SJSA1 (cell line): ENCODE measurements at places on chromosomes 5 and 9.

DNA sequence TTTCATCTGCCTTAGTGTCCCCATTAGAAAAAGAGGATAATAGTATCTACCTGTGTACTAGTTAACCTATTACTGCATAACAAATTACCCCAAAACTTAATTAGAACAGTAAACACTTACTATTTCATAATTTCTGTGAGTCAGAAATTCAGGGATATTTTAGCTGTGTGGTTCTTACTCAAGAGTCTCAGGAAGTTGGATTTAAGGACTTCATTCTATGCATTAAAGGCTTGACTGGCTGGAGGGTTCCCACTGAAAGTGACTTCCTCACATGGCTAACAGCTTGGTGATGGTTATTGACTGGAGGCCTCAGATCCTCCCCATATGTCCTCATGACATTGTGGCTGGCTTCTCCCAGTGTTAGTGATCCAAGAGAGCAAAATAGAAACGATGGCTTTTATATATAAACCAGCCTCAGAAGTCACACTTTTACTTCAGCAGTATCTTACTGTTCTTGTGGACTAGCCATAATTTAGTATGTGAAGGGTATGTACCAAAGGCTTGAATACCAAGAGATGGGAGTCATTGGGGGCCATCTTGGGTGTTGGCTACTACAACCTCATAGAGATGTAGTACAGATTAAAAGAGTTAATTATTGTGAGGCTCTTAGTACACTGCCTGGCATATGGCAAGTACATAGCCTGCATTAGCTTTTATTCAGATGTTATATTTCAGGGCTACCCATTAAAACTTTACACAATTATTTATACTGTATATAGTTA, 9.9 kb downstream of the RAD23B start:
- no peak for DNase-seq

GRCh38 chr9:80797101-80797829, 892.1 kb downstream of the TLE1 start:
- DNase-seq, result no peak

GRCh38 chr5:117733051-117733450, 1158.4 kb upstream of the SEMA6A start:
- DNase-seq, result no peak

GRCh38 chr5:119360905-119361593, 5.2 kb downstream of the TNFAIP8 start:
- no peak for DNase-seq

- no peak for DNase-seq
These were observed 108.4 kb upstream of the PRSS3 start for GRCh38 chr9:33686942-33687341.

DNA sequence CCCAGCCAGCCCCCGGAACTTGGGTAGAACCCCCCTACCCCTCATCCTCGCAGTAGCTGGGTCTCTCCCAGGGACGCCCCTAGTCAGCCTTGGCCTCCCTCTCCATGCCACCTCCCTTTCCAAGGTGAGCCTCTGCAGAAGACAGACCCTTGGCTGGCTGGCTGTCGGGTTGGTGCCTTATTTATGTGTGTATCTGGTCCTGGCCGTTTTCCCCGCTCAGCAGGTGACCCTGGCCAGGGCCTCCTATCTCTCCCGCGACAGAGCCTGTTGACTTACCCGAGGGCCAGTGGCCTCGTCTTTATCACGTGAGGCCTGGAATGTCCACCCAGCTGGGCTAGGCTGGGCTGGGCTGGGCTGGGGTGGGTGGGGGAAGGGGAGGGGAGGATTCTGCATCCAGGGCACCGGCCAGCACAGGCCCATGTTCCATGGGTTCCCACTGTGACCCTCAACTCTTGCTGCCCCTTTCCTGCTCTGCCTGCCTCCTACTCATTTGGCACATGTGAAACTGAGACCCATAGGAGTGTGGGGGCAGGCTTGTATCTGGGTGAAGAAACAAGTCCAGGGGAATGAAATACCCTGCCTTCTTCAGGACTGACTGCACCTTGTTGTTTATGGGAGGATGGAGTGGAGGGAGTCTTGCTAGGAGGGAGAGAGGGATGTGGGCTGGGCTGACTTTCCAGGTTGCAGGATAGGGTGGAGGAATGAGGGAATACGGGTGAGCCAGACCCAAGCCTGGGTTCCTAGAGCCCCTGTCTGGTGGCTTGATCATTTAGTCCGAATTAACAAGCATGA, 3.1 kb downstream of the CXXC5 start:
- peak; percentile 37 for DNase-seq

DNA sequence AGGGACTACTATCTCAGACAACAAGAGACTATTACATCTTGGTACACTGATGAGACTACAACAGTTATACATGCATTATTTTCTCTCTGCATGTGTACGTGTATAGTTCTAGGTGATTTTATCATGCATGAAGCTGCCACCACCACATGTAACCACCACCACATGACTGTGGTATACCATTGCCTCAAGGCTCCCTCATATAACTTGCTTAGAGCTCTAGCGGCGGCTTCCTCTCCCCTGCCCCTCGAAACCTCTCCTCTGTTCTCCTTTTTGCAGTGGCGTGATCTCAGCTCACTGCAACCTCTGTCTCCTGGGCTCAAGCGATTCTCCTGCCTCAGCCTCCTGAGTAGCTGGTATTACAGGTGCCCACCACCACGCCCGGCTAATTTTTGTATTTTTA, 162.3 kb downstream of the AOPEP start:
- DNase-seq, result no peak

- DNase-seq, result no peak
These were observed 228.9 kb upstream of the MVB12B start for GRCh38 chr9:126097679-126098078.

DNA sequence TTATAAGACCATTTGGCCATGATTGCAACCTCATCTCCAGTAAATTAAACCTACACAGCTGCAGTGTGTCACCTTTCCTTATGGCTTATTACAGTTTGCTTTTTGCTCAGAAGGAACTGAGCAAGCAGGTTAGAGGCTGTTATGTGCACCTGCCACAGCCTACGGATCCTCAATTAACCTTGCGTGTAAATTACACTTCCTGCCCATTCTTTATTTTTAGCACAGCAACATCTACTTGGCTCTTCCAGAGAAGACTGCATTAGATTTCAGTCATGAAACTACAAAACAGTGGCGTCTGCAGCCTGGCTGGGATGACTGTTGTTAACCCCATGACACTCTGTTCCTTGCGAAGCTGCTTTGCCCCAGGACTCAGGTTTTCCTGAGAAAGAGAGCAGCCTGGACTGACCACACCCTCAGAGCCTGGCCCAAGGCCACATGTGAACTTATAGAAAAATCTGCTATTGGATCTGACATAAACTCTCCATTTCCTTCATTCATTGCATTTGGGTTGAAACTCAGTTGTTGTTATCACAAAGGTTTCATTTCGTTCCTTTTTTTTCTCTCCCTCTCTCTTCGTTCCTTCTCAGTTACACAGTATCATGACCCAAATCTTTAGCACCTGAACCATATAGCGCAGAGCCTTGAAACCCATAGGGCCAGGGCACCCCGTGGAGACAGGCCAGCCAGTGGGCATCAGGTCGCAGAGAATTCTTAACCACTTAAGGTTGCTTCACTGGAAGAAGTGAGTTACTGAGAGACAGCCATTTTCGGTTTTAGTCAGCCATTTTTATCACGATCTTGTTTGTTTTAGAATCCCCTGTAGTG, 138.6 kb downstream of the PALM2AKAP2 start:
- no peak for DNase-seq

- no peak for DNase-seq
These were observed 47.1 kb downstream of the FOXI1 start for GRCh38 chr5:170152767-170153166.

GRCh38 chr9:129280236-129280622, 102.2 kb upstream of the IER5L start:
- no peak for DNase-seq

- DNase-seq, result no peak
These were observed 285.7 kb upstream of the POU5F2 start for GRCh38 chr5:94027145-94027544.

- DNase-seq, result peak; percentile 33
These were observed 68.1 kb downstream of the NIPBL start for GRCh38 chr5:36944607-36945225.

DNA sequence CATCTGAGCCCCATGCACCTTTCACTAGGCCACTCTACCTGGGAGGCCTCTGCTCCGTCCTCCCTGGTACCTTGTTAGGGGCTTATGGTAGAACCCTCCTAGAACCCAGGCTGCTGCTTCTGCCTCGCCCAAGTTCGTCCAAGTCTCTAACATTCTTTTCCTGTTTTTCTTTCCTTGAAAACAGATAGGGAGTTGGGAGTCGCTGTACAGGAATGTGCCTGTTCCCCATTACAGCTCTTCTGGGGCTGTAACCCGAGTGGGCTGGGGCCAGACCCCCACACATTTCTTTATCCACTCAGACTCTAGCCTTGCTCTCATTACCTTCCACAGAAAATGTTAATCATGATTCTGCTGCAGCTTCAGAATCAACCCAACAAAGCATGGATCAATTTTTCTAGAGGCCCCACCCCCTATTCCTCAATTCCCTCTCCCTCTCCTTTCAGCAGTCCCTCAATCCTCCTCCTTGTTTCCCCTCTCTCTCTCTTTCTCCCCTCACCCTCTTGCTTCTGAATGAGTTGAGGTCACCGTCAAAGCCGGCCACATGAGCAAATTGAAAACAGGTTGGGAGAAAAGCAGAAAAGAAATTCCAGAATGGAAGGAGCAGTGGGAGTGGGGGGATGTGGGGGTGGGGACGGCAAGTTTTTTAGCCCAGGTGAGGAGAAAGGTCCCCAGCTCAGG, 193.8 kb upstream of the TRIM32 start:
- no peak for DNase-seq

GRCh38 chr5:136201870-136202269, 8.9 kb upstream of the SMIM32 start:
- DNase-seq, result no peak

- no peak for DNase-seq
These were observed 37.1 kb downstream of the CAMK2A start for GRCh38 chr5:150252489-150252888.

GRCh38 chr5:52894451-52894850, 94.7 kb upstream of the ITGA2 start:
- DNase-seq, result no peak

DNA sequence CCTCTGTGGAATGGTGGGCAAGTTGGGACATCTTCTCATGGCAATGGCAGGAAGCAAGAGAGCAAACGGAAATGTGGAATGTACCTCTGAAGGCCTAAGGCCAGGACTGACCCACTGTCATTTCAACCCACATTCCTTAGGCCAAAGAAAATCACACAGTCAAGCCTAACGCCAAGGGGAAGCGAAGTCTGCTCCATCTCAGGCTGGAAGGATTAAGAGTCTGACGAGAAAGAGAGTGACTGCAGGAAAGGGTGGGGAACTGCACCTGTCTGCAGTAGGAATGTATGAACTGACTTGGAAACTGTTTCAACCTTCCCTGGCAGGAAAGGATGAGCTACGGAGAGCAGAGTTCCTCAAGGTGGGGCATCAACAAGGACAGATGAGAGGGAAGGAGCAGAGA, 90.2 kb upstream of the TAS2R1 start:
- no peak for DNase-seq

DNA sequence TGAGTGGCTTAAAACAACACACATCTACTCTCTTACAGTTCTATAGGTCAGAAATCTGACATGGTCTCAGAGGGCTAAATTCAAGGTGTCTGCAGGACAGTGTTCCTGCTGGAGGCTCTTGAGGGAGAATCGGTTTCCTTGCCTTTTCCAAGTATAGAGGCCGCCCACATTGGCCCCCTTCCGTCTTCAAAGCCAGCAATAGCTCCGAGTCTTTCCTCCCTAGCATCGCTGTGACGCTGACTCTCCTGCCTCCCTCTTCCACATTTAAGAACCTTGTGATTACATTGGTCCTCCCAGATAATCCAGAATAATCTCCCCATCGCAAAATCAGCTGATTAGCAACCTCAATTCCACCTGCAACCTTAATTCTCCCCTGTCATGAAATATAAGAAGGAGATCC, 81.3 kb upstream of the IER5L start:
- DNase-seq, result no peak

- DNase-seq, result peak; percentile 13
These were observed 914.2 kb upstream of the CDH6 start for GRCh38 chr5:30279237-30279636.

DNA sequence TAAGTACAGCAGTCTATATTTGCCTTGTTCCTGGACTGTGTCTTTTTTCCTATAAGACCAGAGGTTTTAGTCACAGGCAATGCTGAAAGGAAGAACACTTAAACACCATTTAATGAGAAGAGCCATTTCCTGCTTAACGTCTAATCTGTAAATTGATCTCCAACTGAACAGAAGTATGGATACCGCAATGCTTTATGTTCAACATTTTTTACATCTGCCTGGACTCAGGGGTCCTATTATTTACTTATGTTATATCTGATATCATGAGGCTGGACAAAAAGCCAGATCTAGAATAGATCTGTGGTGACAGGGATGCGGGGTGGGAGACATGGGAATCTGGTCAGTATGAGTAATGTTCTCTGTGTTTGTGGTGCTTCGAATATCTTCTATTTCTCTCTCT, 334.6 kb upstream of the MPDZ start:
- no peak for DNase-seq

DNA sequence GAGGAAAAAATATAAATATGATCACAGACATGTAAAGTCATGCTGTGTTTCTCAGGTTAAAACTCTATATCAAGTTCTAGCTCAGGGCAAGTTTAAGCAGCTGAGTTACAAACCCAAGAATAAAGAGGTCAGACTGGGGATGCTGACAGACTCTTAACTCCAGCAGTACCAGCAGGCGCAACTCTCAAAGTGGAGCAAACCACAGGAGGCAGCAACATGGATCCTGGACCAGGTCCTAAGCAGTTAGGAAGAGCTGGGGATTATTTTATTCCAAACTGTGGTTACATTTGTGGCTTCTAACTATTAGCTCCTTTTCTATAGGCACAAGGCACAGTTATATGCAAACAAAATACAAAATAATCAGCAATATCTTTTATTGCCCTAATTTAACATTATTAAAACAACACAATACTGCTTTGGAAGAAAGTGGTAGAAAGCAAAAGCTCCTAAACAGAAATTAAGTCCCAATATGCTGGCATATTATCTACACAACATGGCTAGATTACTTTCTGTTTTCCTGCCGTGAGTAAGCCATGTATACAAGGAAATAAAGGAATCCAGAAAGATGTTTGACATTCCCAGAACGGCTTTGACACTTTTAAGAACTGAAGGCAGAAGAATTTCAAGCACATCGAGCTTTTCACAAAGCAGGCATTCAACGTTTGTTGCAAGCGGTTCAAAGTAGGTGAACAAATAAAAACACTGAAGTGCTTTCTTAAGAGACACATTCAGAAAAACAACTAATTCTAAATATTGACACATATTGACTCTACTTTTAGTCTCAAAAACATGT, 378.8 kb upstream of the ZNF608 start:
- DNase-seq, result no peak

- peak; percentile 25 for DNase-seq
These were observed 31.7 kb upstream of the PRXL2C start for GRCh38 chr9:96686638-96687335.

GRCh38 chr9:133521122-133522072, 3.4 kb downstream of the MYMK start:
- DNase-seq, result no peak

GRCh38 chr5:113433071-113433470, 1.7 kb downstream of the TSSK1B start:
- DNase-seq, result no peak

DNA sequence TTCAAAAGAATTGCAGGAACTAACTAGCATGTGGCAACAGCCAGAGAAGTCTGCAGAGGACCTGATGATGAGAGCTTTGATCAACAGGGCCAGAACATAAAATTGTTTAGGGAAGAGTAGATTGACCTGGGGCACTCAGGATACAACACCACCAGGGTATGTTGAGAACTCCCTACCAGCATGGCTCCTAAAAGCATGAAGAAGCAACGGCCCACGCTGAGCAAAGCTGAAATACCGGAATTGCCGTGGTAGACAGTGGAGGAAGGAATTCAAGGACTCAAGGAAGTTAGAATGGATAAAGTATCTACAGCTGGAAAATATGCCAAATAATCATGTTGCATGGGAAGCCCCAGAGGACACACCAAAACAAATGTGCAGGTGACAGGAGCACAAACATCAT, 31.6 kb downstream of the DROSHA start:
- no peak for DNase-seq
